Fibroblast of skin of left biceps (primary cell): ENCODE measurements at places on chromosomes 3 and 15.

DNA sequence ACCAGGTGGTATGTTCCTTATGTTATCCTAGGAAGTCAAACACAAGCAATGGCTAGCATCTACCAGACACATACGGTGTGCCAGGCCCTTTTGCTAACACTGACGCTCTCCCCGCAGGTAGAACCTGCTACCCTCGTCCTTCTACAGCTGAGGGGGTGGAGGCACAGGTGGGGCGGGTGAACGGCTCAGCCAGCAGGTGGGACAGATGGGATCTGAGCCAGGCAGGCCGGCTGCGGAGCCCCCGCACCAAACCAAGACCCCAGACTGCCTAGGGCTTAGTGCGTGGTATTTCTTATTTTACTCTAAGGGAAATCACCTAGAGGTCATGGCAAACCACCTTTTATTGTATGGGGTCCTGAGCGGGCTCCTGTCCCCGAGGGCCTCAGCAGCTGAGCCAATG lies 53.9 kb upstream of the PCSK6 start:
- no peak for DNase-seq

GRCh38 chr15:46872286-46872980 lies 844.9 kb upstream of the SEMA6D start:
- DNase-seq: no peak

DNA sequence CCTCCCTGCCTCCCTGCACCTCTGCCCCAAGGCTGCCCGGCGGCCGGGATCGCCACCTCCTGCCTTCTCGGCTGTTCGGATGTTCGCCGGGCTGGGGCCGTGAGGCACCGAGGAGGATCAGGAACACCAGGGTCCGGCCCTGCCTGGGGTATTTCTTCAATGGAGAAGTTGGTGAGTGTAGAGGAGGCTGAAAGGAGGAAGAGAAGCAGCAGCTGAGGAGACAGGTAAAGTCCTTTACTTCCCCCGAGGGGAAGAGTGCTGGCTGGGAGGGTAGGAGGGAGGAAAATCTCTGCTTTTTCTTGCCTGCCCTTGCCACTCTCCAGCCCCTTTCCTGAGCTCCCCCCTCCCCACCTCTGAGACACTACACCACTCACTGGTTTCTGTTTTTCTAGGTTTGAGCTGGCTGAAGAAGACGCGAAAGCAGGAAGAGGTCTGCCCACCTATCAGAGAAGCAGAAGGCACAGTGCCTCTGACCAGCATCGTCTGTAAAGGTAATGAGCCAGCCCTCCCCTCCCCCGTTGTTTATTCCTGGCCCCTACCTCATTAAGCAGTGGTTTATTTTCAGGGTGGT lies 519 bp downstream of the ASB7 start:
- DNase-seq: no peak

DNA sequence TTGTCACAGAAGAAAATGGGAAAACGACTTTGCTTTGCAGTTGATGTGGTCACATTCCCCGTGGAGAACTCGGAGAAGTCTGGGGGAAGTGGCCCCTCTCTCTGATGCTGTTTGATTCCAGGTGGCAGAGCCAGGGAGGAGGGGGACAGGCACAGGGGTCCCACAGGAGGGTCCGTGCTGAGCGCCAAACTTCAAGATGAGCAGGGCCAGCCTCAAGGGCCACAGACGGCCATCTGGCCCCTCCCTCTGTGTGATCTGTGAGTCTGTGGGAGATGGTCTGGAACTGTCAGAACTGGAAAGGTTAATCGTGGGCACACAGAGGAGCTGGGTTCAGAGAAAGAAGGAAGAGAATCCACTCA lies 23.1 kb upstream of the CORO2B start:
- DNase-seq: no peak

DNA sequence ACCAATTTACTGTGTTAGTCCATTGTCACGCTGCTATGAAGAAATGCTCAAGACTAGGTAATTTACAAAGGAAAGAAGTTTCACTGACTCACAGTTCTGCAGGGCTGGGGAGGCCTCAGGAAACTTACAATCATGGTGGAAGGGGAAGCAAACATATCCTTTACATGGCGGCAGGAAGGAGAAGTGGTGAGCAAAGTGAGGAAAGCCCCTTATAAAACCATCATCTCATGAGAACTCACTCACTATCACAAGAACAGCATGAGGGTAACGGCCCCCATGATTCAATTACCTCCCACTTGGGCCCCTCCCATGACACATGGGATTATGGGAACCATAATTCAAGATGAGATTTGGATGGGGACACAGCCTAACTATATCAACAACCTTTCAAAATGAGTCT lies 20.2 kb downstream of the USF3 start:
- DNase-seq: no peak

DNA sequence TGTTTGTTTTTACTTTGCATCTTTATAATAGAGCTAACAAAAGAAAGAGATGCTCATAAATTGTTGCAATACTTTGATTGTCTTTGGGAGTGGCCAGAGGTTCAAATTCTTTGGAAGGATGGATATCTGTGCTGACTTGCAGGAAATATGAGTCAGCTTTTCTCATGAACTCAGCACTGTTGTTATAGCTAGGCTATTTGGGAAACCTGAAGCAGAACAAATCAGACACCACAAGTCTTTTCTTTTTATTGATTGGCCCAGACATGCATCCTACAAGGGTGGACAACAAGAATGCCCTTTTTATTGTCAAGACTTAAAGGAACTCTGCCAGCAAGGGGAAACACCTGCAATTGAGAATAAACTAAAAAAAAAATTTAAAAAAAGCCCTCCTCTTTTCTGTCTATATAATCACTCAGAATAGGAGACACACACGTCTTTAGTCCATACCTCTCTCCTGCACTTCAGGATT lies 4.6 kb upstream of the DENND4A start:
- peak; percentile 13 for DNase-seq

DNA sequence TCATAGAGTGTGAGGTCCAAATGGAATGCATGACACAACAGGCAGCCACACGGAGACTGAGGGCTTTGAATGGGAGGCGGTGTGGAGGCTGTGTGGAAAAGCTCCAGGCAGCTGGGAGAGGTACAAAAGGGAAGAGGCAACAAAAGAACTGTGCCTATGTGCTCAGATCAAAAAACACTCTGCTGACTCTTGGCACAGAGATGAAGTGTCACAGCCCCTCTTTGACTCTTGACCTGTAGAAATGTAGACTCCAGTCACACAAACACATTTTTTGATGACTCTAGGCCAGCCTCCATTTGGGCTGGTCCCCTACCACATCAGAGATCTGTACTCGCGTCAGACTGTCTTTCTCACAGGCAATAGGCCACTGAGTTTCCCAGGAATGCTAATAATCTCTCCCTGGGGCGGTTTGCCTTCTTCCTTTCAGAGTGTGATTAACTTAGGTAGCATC lies 456.0 kb downstream of the TUSC7 start:
- no peak for DNase-seq
